ENCODE measurements at places on chromosomes 1 and 21. TPM values are rescaled to one million over a fixed set of nuclear protein-coding genes. Genes with fewer than 3 reads are reported as not detected.

Gene FBLIM1
- total RNA-seq = 7.9 TPM

Gene SLC22A15
- total RNA-seq = 2.3 TPM

Gene PRAMEF2
- not detected for total RNA-seq

Gene DNAJC6
- 2.0 TPM for total RNA-seq

Gene IL10
- not detected for total RNA-seq

Gene BARHL2
- not detected for total RNA-seq

Gene MPZ
- 51.3 TPM for total RNA-seq

Gene KIAA0040
- total RNA-seq = 0.14 TPM

Gene UBL4B
- not detected for total RNA-seq

Gene TM2D1
- 23.9 TPM for total RNA-seq

Gene HAPLN2
- total RNA-seq = 0.91 TPM

Gene IFI44
- total RNA-seq = 0.47 TPM

Gene PRDM2
- 52.4 TPM for total RNA-seq

Gene SAMD13
- total RNA-seq = 2.3 TPM

Gene OR14K1
- total RNA-seq = not detected

Gene CACNA1S
- total RNA-seq = 0.07 TPM

Gene CELA2B
- total RNA-seq = not detected

Gene KRTAP13-2
- total RNA-seq = not detected

Gene FASLG
- total RNA-seq = not detected

Gene BSND
- total RNA-seq = not detected

Gene PCSK9
- 23.7 TPM for total RNA-seq

Gene SYT2
- 2.6 TPM for total RNA-seq

Gene SNX7
- 17.5 TPM for total RNA-seq

Gene NUP210L
- 0.05 TPM for total RNA-seq

Gene LRRC38
- total RNA-seq = not detected

Gene ERICH3
- total RNA-seq = not detected

Gene CLCNKB
- total RNA-seq = 0.30 TPM

Gene SERTAD4
- 1.5 TPM for total RNA-seq

Gene PLXNA2
- 37.7 TPM for total RNA-seq

Gene FBXO28
- total RNA-seq = 32.6 TPM

Gene NR1I3
- not detected for total RNA-seq

Gene PLPPR4
- total RNA-seq = not detected

Gene KDF1
- total RNA-seq = not detected

Gene KRTAP19-3
- not detected for total RNA-seq

Gene FAM3B
- total RNA-seq = 0.23 TPM

Gene PATJ
- 3.9 TPM for total RNA-seq

Gene SH2D5
- total RNA-seq = 3.2 TPM

Gene CR1L
- total RNA-seq = not detected

Gene DENND2C
- 0.79 TPM for total RNA-seq

Gene ILDR2
- 30.3 TPM for total RNA-seq

Gene DNM3
- total RNA-seq = 3.9 TPM

Gene TDRD5
- total RNA-seq = not detected

Gene LAD1
- total RNA-seq = not detected

Gene APCS
- not detected for total RNA-seq

Gene HHIPL2
- 0.23 TPM for total RNA-seq

Gene CLDN17
- not detected for total RNA-seq

Gene ELF3
- total RNA-seq = 0.55 TPM
